ENCODE measurements at places on chromosomes 16 and 17.
A peak's percentile ranks its signal among the peaks of the same experiment; 100 is the strongest.

GRCh38 chr16:27867122-27868110, 196.1 kb downstream of the GSG1L start:
- peak; percentile 24 for DNase-seq

DNA sequence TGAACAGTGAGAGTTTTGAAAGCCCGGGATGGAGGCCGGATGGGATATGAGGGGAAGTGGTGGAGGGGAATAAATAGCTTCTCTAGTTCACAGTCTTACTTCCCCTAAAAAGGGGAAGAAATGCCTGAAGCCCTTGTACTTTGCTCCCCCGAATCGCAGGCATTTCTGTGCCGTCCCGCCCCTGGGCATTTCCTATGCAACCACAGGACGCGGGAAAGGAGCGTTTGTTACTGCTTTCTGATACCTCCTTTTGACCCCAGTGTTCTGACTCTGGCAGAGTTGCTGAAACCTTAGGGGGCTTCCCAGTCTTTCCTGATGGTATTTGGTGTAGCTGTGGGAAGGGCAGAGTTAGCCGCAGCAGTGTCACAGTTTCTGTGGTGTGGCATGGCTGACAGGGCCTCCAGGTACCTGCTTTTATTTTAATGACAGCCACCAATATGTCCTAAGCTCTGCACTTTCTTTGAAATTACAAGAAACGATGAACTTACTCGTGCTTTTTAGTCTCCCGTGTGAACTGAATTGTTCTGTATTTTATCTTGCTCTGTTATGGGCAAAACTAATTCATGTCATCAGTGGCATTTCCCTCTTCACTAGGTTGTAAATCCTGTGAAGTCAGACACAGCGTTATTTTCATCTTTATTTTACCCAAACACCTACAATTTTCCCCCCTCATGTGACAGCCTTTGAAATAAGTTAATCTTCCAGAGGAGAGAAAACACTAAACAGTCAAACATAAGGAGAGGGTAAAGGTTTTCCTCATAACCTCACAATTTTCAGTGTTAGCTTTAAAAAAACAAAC, 27.1 kb downstream of the USP10 start:
- no peak for DNase-seq

- no peak for DNase-seq
These were observed 692 bp downstream of the PRR15L start for GRCh38 chr17:47956791-47957590.

GRCh38 chr17:37530420-37530819, 40.7 kb downstream of the DUSP14 start:
- DNase-seq: no peak

- DNase-seq: no peak
These were observed 299.0 kb downstream of the CEP112 start for GRCh38 chr17:65892912-65893377.

DNA sequence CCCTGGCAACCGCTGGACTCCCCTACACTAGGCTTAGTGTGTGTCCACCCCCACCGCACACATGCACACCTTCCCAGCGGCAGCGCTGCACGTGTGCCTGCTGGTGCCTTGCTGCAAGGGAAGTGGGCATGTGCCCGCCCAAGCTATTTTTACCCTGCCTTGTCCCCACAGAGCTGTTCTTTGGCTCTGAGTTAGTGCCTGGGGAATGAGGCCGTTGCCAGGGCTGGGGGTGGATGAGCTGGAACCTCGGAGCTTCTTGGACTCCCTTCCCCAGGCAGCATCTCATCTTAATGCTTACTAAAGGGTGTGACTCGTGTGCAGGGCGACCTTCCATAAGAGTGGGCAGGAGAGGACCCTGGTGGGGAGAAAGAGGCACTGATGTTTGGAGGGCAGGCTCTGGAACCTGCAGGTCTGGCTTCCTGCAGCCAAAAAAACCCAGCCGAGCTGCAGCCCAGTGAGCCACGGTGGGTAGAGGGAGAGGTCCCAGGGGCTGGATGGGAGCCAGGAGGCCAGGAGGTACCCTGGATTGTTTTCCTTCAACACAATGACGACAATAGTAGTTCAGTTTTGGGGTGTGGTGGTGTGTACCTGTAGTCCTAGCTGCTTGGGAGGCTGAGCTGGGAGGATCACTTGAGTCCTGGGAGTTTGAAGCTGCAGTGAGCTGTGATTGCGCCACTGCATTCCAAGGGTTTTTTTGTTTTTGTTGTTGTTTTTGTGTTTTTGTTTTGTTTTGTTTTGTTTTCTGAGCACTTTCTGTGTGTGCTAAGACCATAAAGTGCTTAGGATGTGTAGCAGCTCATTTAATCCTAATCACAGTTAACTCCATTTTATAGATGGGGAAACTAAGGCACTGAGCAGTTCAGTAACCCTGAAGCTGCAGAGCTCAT, 119.1 kb downstream of the RAB11FIP4 start:
- no peak for DNase-seq

GRCh38 chr16:74449470-74449869, 28.2 kb upstream of the CLEC18B start:
- no peak for DNase-seq

GRCh38 chr17:12659500-12659899, 6.2 kb upstream of the MYOCD start:
- no peak for DNase-seq

DNA sequence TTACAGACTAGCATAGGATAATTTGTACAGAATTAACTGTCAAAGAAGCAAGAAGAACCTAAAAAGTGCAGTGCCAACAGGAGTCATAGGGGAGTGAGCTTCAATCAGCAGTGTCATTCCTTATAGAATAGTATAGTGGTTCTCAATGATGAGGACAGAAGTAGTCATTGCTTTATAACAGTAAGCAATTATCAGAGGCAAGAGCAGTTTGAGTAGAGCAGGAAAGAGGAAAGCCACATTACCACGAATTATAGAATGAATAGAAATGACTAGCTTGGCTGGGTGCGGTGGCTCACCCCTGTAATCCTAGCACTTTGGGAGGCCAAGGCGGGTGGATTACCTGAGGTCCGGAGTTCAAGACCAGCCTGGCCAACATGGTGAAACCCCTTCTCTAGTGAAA, 209.7 kb upstream of the TBX2 start:
- no peak for DNase-seq

- DNase-seq: no peak
These were observed 304.0 kb downstream of the TMEM114 start for GRCh38 chr16:8286348-8286747.

DNA sequence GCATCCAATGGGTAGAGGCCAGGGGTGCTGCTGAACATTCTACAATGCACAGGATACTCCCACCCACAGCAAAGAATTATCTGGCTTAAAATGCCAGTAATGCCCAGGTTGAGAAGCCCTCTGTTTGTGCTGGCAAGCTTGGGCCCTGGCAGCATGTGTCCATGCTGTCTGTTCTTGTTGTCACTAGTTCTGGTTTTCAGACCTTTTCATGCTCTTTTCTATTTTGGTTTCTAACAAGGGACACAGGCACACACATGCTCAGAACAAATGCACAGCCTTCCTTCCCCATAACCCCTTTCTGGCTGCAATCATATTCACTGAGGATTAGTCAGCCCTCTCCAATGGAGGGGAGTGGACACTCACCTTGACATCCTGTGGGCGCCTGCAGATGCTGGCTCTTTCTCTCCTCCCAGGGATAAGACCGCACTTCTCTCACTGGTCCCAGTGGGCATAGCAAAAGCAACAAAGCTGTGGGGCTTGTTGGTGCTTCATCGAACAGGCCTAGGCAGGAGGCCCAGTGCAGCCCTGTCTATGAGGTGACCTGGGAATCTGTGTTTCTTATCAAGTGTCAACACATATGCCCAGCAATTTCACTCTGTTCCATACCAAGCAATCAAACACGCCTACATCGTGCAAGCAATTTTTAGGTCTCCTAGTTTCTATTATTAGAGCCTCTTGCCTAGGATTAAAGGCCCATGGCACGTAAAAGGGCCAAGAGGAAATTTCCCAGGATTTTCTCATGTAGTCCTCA, 271.1 kb upstream of the CCL2 start:
- no peak for DNase-seq

- no peak for DNase-seq
These were observed 25.7 kb downstream of the CDYL2 start for GRCh38 chr16:80778703-80779102.

GRCh38 chr16:75899163-75899562, 172.9 kb upstream of the CPHXL start:
- DNase-seq: no peak

GRCh38 chr17:1375615-1376014, 24.4 kb downstream of the YWHAE start:
- no peak for DNase-seq

DNA sequence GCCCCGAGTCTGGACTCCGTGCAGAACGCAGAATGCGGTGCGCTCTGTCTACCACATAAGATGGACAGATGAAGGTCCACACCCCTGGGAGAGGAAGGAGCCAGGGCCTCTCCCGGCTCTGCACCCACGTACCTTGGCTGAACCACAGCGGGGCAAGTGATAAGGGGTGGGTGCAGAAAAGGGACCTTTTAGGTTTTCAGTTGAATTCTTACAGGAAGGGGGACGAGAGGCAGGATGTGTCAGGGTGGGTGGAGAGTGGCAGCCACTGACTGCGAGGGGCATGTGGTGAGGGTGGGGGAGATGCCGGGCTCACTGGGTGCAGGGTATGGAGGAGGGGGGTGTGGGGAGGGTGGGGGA, 372 bp downstream of the CD300A start:
- no peak for DNase-seq

DNA sequence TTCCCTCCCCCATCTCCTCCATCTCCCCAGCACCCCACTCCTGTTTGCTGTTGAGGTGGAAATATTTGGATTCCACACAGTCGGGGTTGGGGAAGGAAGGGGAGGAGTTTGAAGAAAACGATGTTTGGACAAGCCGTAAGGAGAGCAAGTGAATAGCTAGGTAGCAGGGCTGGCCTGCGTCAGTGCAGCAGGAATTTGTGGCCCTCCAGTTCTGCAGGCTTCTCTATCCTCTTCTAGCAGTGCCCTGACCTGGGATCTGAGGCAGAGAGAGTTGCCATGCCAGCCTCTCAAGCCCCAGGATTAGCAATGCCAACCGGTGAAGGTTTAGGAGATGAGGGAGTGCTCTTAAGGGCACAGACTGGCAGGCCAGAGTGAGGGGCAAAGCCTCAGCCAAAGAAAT, 12.5 kb downstream of the TLCD2 start:
- DNase-seq: no peak

DNA sequence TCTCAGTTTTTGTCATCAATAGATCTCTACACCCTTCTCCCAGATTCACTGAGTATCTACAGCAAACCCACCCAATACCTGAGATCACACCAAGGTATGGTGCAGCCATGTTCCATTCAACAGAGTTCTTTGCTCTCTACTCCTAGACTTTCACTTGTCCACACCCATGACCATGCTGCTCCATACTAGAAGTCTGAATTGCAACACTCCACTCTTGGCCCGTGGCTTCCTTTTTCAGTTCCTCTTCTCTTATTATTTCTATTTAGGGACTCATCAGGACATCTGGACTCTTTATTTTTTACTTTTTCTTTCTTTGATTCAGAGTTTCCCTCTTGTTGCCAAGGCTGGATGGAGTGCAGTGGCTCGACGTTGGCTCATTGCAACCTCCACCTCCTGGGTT, 37.1 kb downstream of the YWHAE start:
- DNase-seq: no peak

DNA sequence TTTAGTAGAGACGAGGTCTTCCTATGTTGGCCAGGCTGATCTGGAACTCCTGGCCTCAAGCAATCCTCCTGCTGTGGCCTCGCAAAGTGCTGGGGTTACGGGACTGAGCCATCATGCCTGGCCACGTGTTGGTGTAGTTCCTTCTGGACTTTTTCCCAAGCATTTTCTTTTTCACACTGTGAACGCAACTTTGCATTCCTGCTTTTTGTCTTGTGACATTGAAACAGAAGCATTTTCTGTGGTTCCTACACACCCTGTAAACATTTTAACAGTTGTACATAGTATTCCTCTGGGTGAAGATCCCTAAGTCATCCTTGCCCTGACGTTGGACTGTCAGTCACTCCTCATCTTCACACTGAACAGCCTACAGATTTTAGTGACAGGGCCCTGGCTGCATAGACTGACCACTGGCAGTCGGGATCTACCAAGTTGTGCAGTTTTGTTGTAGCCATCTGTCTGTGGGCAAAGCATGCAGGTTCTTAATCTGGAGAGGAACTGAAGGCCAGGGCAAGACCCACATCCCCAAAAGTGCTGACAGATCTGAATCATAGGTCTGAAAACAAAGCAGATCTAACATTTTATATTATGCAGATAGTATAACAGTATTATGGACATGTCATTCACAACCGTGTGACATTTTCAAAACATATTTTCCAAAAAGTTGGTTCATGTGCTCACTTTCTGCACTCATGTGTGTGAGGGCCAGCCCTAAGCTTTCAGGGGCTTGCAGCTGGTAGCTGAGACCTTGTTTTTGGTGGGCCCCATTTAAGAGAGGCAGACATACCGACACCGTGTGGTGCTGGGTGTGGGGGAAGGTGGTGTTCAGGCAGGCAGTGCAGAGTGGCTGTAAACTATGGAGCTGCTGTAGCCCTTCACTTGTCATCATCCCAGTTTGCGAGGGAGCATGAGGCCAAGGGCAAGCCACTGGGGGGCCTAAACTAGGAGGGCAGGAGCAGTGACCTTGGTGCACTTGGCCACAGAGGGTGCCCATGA, 59.9 kb downstream of the EPN2 start:
- DNase-seq: no peak

- DNase-seq: peak; percentile 86
These were observed at the start of gene ODAD4 for GRCh38 chr17:41930009-41930832. TSS of gene ODAD4 (plus strand) at chr17:41930617. CDS start at chr17:41930724, 107 bp downstream.

GRCh38 chr16:79876332-79876730, 275.8 kb upstream of the MAF start:
- DNase-seq: no peak

- no peak for DNase-seq
These were observed at the start of gene MVP for GRCh38 chr16:29820271-29820701. TSS of gene MVP (plus strand) at chr16:29820462. CDS start at chr16:29830550, 10,088 bp downstream.

- no peak for DNase-seq
These were observed 988 bp downstream of the CIAO3 start for GRCh38 chr16:739560-740458.

GRCh38 chr17:38705803-38706504, 881 bp downstream of the MLLT6 start:
- DNase-seq: peak; percentile 23

DNA sequence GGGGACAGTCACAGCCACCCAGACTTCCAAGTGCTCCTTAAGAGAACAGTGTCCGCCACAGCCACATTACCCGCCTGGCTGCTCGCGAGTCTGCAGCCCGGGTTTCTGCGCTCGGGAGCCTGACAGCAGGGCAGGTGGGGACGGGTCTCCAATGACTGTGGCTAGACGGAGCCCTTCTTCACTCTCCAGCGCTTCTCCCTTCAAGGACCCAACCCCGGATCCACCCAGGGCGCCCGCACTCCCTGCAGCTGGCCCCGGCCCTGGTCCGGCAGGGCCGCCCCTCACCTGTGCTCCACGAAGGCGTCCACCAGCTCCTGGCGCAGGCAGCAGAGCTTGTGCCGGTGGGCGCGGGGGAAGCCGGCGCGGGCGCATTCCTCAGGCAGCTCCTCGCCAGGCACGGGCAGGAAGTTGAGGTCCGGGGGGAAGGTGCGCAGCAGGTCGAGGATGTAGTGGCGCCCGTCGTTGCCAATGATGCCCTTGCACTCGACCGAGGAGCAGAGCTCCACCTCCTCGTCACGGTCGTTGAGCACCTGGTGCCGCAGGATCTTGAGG, 13.9 kb downstream of the CLUH start:
- DNase-seq: no peak

Measured in NCI-H748 treated with DMSO at 0.1 percent for 48 hours (cell line).